ENCODE measurements at places on chromosomes 2 and 18. TPM values are rescaled to one million over a fixed set of nuclear protein-coding genes. Genes with fewer than 3 reads are reported as not detected.

GKN2 gene
- not detected for total RNA-seq

FOXD4L1 gene
- not detected for total RNA-seq

RAMP1 gene
- total RNA-seq = not detected

ANKRD44 gene
- total RNA-seq = 3.6 TPM

MYOM1 gene
- 0.26 TPM for total RNA-seq

GATA6 gene
- total RNA-seq = 0.51 TPM

CCL20 gene
- total RNA-seq = 0.89 TPM

CRYGC gene
- not detected for total RNA-seq

CDH2 gene
- total RNA-seq = 1.8 TPM

SP3 gene
- total RNA-seq = 71.2 TPM

GREB1L gene
- total RNA-seq = 11.3 TPM

ACVR1 gene
- 9.9 TPM for total RNA-seq

CLEC4F gene
- total RNA-seq = 0.13 TPM

Data from dermis microvascular lymphatic vessel endothelial cell (primary cell).